A549 treated with CpdA at 1 μM for 4 hours (cell line): ENCODE measurements at places on chromosomes 3 and 15. TPM values are rescaled to one million over a fixed set of nuclear protein-coding genes. Genes with fewer than 3 reads are reported as not detected.

SERPINI2 gene
- total RNA-seq, result not detected in 5 replicates

SLCO3A1 gene
- total RNA-seq, result 20.3 to 29.3 TPM (median 27.8 TPM) in 5 replicates

CHRM5 gene
- 0.01 to 0.02 TPM in 2 of 5 replicates, not detected in the others for total RNA-seq

SLC28A1 gene
- 0.02 to 0.06 TPM (median 0.05 TPM) in 3 of 5 replicates, not detected in the others for total RNA-seq

CTXND1 gene
- total RNA-seq, result 0.01 TPM in 1 of 5 replicates, not detected in the others

SAMMSON gene
- total RNA-seq, result not detected in 5 replicates

ZMYND10 gene
- 0.36 to 1.3 TPM (median 0.91 TPM) in 5 replicates for total RNA-seq

COL6A5 gene
- total RNA-seq, result not detected in 5 replicates

FSTL1 gene
- 56.5 to 90.5 TPM (median 70.8 TPM) in 5 replicates for total RNA-seq

CYP19A1 gene
- total RNA-seq, result 0.15 to 0.28 TPM (median 0.19 TPM) in 3 of 5 replicates, not detected in the others

KNG1 gene
- total RNA-seq, result not detected in 5 replicates

CCRL2 gene
- total RNA-seq, result 0.13 to 0.26 TPM (median 0.22 TPM) in 4 of 5 replicates, not detected in the other

SLC30A4 gene
- total RNA-seq, result 1.1 to 1.7 TPM (median 1.6 TPM) in 5 replicates

SLC51A gene
- not detected in 5 replicates for total RNA-seq

CHRFAM7A gene
- total RNA-seq, result 3.8 to 7.0 TPM (median 5.1 TPM) in 5 replicates

MOBP gene
- total RNA-seq, result 0.09 to 0.25 TPM in 2 of 5 replicates, not detected in the others

FOXB1 gene
- not detected in 5 replicates for total RNA-seq

CPEB1 gene
- 2.8 to 4.0 TPM (median 3.8 TPM) in 5 replicates for total RNA-seq

ITIH1 gene
- total RNA-seq, result not detected in 5 replicates

REC114 gene
- not detected in 5 replicates for total RNA-seq

EFCC1 gene
- total RNA-seq, result 0.06 TPM in 1 of 5 replicates, not detected in the others

CNTN6 gene
- total RNA-seq, result not detected in 5 replicates

GOLGA8S gene
- total RNA-seq, result 0.10 to 0.20 TPM (median 0.15 TPM) in 5 replicates

LNP1 gene
- total RNA-seq, result 0.79 to 1.1 TPM (median 0.85 TPM) in 5 replicates

SV2B gene
- total RNA-seq, result 0.02 to 0.13 TPM (median 0.03 TPM) in 3 of 5 replicates, not detected in the others

P2RY12 gene
- not detected in 5 replicates for total RNA-seq

NR2F2 gene
- total RNA-seq, result 21.1 to 27.1 TPM (median 24.4 TPM) in 5 replicates

ILDR1 gene
- total RNA-seq, result not detected in 5 replicates

TRPM1 gene
- not detected in 5 replicates for total RNA-seq

SH3BP5 gene
- 20.8 to 22.4 TPM (median 21.3 TPM) in 5 replicates for total RNA-seq

GUCA1C gene
- total RNA-seq, result not detected in 5 replicates

PRRT3 gene
- total RNA-seq, result 0.72 to 1.5 TPM (median 1.4 TPM) in 5 replicates

MED12L gene
- total RNA-seq, result 0.43 to 0.80 TPM (median 0.61 TPM) in 5 replicates

TMCO5A gene
- not detected in 5 replicates for total RNA-seq

SYNPR gene
- total RNA-seq, result not detected in 5 replicates

RARB gene
- total RNA-seq, result 7.8 to 15.4 TPM (median 11.3 TPM) in 5 replicates
